ENCODE measurements at places on chromosomes 12 and 14. TPM values are rescaled to one million over a fixed set of nuclear protein-coding genes. Genes with fewer than 3 reads are reported as not detected.

DNA sequence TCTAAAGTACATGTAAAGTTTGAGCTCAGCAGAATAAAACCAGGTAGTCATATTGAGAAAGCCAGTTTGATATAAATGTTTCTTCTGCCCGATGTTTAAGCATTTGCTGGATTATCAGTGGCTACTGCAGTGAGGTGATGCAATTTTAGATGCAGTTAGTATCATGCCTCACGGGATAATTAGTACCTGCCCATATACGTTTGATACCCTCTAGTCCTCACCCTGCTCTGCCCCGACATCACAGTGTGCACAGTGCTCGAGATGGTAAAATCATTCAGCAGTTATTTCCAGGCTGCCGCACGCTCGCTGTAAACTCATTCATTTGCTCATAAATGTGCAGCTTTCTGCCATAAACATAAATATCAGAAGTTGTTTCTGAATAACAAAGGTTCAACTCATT is 152.7 kb downstream of the PELI2 start:
- no peak for ATAC-seq

DNA sequence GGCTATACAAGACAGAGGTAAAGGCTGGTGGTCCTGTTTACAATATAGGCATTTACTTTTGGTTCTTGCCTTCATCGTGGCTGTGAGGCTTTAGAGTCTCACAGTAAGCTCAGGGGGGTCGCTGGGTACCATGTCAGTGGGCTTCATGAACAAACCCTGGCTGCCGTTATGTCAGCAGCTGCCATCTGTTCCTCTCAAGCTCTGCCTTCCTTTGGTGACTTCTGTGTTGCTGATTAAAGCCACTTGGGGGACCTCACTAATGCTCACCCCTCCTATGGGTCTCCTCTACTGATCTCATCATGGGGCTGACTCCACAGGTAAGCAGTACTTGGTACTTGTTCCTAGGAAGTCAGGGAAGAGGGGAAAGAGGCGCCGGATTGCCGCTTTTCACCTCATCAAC is 268.7 kb downstream of the TTC6 start:
- ATAC-seq = no peak

DNA sequence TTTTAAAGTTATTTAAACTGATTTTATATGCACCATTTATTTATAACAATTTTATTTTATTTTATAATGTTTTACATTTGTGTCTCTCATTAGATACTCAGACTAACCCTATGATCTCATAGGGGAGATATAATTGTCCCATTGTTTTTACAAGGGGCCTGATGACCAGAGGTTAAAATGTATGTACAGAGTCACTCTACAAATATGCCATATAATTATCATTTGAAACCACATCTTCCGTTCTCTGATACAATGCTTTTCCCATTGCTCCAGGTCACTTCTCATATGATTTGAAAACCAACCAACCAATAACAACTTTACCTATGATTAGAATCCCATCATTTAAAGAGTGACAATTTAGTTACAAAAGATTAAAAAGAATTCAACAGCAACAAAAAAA is 137.8 kb downstream of the GPHN start:
- no peak for ATAC-seq

- ATAC-seq = peak; percentile 55
These were observed 9.1 kb upstream of the NEMF start for GRCh38 chr14:49861699-49862088.

DNA sequence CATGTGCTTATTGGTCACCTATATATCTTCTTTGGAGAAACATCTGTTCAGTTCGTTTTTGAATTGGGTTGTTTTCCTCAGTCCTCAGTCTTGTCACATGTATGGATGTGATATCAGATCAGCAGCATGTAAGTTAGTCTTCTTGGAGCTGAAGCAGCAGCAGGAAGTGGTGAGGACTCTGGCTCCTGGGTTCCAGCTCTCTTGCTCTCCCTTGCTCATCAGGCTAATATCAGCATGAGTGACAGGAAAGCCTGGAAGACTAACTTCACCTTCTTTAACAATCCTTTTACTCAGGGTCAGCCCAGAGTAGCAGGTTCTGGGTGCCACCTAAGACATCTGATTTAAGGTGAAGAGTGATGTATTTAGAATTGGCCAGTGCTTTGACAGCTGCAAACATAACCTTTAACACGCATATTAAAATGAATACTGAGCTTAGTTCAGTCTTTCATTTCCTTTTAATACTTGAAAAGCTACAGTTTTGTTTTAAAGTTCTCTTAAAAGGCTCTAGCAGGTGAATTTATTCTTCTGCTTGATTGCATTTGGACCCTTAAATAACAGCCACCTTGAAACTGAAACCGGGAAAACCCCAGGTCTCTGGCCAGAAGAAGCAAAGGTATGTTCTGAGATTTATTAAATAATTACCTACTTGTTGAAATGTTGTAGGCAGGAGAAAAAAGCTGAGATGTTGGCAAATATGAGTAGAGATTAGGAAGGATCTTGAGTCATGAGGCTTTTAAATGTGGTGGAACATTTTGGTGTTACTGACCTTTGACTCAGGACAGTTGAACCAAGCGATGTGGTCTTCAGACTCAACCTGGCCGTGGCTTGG is 54.3 kb downstream of the DRAM1 start:
- no peak for ATAC-seq

DNA sequence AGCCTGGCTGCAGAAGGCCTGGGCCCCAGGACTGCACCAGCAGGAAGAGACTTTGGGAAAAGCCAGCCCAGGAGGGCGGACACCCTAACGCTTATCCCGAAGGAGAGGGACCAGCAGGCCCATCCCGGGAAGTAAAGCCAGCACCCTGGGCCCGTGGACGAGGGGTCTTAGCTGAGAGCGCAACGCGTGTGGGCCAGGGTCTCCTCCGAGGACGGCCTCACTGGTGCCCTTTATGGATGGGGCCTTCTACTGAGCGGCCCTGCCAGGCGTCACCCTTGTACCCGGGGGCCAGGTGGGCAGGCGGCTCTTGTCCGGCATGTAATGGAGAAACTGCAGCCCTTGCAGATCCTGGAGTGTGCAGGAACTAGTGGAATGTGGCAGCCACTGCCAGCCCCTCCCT is 14.1 kb downstream of the TEDC1 start:
- no peak for ATAC-seq

GRCh38 chr14:74593241-74593953 is 18.6 kb downstream of the LTBP2 start:
- ATAC-seq = peak; percentile 41

The C1R gene
- total RNA-seq = 764 TPM
